ENCODE measurements at places on chromosomes 6 and 20. TPM values are rescaled to one million over a fixed set of nuclear protein-coding genes. Genes with fewer than 3 reads are reported as not detected.

GRCh38 chr6:111700135-111700690, 94.5 kb upstream of the TRAF3IP2 start:
- no peak for DNase-seq

DNA sequence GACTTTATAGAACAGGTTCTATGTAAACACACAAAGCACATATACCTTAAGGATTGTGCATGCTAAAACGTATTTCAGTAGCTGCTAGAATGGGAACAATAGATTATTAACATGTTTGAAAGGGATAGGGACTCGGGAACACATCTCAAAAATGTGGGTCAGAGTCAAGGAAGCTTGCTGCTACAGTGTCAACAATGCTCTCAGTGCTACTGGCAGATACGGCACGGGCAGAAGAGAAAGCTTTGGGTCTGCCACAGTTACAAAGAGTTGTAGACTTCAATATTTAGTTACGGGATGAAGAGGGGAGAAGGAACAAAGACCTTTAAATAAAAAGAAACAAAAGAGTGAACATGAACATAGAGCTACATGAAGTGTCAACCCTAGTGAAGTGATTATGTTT, 170.5 kb downstream of the BACH2 start:
- DNase-seq, result no peak

- no peak for DNase-seq
These were observed 14.8 kb downstream of the FAXC start for GRCh38 chr6:99334526-99335127.

GRCh38 chr6:166650824-166651807, 24.1 kb upstream of the RPS6KA2 start:
- DNase-seq, result no peak

DNA sequence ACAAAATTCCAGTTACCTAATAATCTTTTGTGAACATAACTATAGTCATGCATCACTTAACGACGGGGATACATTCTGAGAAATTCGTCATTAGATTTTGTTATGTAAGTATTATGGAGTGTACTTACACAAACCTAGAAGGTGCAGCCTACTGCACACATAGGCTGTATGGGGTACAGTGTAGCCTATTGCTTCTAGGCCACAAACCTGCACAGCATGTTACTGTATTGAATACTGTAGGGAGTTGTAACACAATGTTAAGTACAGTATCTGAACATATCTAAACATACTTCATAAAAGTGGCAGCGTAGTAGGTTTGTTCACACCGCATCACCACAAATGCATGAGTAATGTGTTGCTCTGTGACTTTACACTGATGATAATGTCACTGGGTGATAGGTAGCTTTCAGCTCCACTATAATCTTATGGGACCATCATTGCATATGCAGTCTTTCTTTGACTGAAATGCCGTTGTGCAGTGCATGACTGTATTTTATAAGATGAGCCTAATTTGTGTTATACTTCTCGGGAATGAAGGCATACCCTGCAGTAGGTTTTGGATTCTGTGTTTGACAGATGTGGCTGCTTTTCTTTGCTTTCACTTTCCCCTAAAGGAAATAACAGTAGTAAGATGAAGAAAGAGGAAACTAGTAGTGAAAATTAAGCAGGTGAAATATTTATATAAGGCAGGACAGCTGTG, 365.6 kb downstream of the FARS2 start:
- no peak for DNase-seq

DNA sequence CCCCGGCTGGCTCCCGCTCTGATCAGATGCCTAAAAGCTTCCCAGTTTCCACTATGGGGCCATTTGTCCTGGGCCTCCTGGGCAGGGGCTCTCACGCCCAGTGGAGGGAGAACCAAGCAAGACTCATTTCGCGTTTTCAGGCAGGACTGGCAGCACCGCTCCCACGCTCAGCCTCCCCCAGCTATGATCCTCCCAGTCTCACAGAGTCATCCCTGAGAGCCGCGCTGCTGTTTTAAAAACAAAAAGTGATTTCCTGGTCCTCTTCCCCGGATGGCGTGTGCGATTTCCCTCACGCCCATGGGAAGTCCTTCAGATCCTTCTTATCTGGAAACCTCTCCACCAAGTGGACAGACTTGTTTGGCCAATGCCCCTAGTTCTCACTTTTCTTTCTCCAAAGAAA, at the start of gene ADGRF5:
TSS of gene ADGRF5 (minus strand) at position 208 of the 400 bp plus-strand sequence. CDS start 15,176 bp downstream, outside the sequence.
- DNase-seq, result no peak

GRCh38 chr20:48608756-48609155, 219.0 kb downstream of the PREX1 start:
- no peak for DNase-seq

DNA sequence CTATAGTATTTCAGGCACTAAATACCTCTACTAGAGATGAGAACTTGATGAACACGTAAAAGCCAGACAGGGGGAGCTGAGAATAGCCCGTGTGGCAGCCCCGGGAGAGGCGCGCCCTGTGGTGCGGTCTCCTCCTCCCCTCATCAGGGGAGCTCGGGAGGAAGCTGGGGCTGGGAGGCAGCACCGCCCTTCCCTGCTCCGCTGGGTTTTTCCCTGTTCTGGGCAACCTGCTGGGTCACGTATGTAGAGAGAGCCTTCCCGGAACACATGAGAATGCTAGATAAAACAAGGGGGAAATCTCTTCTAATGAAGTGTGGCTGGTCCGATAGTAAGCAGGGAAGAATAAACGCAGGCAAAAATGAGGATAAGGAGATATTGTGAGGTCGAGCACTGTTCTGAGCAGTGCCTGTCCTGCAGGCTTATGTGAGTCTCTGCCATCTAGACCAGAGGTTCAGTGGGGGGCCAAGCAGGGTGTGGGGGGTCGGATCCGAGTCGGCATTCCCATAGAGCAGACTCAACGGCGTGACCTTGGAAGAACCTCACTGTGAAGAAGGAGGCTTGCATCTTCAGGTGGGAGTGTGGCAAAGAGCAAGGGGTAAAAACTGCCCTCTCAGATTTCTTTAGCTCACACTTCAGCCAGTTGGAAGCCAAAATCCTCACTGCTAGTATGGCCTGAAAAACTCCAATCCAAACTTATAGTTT, 13.4 kb upstream of the RPS6KA2 start:
- no peak for DNase-seq

DNA sequence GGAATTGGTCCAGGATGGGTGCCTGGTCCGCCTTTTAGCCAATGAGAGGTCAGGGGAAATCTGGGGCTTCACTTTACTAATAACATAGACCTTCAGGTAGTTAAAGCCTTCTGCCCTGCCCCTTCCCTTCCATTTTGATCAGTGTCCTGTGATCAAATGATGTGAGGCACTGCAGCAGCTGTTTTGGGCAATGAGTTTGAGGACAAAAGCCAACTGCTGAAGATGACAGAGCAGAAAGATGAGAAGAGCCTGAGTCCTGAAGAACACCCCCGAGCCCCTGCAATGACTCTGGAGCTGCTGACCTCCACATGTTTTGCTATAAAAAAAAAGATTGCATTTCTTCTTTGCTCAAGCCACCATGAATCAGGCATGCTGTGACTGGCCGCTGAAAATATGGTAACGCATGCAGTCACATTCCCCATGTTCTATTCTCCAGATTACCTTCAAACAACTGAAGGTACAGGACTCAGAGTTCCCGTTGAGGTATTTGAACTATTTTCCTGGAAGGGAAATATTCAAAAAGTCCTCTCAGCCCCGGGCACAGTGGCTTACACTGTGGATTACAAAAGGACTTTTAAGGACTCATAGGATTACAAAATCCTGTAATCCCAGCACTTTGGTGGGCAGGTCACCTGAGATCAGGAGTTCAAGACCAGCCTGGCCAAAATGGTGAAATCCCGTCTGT, 45.7 kb upstream of the B4GALT5 start:
- DNase-seq, result no peak

CALHM5 gene
- 0.58 TPM for total RNA-seq

- no peak for DNase-seq
These were observed 93.7 kb downstream of the MYO6 start for GRCh38 chr6:75842732-75843131.

- no peak for DNase-seq
These were observed 2.5 kb downstream of the FAM162B start for GRCh38 chr6:116763048-116763447.

DNA sequence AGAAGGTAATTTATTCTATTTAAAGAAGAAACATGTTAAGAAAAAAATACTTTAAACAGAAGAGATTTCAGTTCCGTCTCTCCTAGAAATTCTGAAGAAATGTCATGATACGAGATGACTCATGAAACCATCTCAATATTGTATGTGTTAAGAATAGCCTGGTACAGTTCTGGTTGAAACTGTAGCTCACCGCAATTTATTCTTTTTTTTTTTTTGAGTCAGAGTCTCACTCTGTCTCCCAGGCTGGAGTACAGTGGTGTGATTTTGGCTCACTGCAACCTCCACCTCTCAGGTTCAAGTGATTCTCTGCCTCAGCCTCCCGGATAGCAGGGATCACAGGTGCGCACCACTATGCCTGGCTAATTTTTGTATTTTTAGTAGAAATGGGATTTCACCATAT, 103.3 kb downstream of the ARHGAP18 start:
- no peak for DNase-seq

- DNase-seq, result peak; percentile 78
These were observed 56.6 kb upstream of the CCN6 start for GRCh38 chr6:111997078-111997852.

DNA sequence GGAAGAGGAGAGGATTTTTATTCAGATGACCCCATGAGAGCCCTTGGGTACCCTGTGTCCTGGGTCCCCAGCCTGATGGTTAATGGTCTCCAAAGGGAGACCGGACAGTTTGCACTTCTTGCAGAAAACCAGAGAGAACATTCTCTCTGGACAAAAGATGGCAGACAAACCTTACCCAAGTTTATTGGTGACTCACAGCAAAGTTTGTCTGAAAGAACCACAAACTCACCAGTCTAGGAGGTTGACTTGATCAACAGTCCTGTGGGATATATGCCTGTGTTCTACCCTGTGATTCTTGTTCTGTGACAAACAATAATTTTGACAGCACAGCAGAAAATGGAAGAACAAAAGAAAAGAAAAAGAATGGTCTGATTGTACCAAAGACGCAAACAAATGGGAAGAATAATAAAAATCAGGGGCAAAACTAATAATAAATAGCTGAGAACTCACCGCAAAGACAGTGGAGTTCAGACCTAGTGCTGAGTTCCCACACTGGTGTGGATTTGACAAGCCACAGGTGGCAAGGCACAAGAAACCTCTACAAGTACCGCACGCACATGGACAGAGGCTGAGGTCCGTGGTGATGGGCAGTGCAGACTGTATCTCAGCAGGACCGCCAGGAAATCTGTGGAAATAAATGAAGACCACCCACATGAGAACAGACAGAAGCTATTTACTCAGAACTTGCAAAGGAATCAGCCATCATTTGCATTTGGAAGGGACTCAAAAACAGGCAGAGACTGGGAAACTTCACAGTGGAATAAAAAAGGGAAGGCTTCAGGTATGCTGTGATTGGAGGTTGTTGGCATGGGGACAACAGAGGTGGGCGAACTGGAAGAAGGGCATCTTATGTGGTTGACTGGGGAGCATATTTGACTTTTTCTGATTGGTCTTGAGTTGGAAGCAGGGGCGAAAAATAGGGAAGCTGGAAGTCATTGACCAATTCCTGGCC, 246.3 kb upstream of the RNF24 start:
- no peak for DNase-seq

- no peak for DNase-seq
These were observed 142.1 kb upstream of the MLN start for GRCh38 chr6:33945931-33946330.

- no peak for DNase-seq
These were observed 38.2 kb upstream of the ZBP1 start for GRCh38 chr20:57658447-57658832.
